ENCODE measurements at places on chromosomes 11 and 22.

- no peak for DNase-seq
Observed at GRCh38 chr11:20839231-20839630, 169.8 kb downstream of the NELL1 start.

DNA sequence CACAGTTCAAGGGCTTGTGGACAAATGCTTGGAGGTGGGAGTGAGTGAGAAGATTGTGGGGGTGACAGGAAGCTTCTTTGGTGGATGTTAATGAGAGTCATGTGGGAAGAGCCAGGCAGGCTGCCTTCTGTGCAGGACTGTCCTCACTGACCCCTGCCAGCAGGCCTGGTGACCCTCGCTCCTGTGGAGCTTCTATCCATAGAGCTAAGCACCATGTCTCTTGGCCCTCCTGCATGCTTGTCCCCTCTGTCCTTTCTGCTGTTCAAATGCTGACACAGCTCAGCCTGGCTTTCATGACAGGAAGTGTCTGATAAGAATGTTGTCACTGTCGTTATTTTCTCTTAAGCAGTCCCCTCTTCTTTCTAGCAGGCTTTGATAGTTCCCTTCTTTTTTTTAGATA lies 37.6 kb downstream of the NAT10 start:
- no peak for DNase-seq

DNA sequence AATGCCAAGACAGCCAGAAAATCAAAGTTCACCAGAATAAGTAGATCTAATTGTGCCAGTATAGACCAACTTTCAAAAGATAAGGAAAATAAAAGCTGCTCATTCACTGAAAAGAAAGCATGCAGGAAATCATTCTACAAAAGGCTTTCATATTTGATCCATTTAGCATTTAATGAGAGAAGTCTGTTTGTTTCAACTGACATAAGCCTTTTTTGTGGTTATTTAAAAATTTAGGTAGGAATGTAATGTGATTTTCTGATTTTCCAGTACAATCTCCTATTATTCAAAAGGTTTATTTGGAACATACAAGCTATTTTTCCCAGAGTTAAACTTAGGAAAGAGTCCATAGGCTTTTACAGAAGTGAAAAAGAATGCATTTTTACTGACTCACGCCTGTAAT lies 92.7 kb downstream of the SBF2 start:
- DNase-seq, result no peak

- DNase-seq, result no peak
Observed at GRCh38 chr22:30116362-30117117, 36.3 kb downstream of the HORMAD2 start.

DNA sequence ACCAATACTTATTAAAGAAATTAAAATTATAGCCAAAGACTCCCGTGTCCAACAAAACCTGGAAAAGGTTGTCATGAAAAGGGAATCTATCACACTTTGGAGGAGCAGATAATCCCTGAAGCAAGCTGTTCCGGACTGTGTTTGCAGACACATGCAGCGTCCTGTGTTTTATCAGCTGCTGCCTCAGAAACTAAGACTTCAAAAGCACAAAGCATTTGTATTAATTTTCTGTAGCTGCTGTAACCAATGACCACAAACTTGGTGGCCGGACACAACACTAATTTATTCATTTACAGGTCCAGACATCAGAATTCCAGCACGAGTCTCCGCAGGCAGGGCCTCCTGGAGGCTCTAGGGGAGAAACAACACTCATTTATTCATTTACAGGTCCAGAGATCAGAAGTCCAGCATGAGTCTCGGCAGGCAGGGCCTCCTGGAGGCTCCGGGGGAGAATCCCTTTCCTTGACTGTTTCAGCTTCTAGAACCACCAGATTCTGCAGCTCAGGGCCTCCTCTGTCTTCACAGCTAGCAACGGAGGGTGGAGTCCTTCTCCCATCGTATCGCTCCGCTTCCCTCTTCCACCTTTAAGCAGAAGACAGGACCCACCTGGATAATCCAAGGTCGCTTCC lies 465.3 kb downstream of the BRD1 start:
- DNase-seq, result no peak

- DNase-seq, result no peak
Observed at GRCh38 chr11:131350872-131351271, 19.5 kb upstream of the NTM start.

DNA sequence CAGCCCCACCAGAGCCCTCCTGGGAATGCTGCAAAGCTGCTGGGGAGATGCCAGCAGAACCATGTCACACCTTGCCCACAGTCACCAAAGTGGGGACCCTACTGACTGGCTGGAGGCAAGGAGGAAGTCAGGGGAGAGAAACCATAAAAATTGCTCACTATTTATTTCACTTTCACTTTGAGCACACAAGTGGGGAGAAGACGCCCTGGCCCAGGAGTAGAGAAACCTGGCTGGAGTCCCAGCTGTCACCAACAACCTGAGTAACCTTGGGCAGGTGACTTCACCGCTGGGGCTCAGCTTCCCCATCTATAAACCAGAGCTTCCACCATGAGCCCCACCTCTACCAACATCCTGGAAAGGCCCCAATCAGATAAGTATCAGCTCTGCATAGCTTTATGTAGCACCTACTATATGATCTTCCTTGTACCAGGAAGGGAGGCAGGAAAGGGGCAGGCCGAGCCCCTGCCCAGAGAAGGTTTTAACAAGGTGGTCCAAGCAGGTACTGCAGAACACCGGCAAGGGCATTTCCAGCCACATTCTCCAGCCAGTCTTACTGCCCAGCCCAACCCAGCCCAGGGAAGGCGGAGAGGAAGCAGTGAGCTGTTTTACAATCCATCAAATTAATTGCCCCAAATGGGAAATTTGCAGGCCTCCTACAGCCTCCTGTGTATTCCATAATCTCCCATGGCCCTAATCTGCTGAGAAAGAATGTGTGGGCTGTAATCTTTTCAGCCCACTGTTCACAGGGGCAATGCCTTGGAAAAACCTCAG lies 27.6 kb downstream of the PLEKHA7 start:
- peak; percentile 76 for DNase-seq

DNA sequence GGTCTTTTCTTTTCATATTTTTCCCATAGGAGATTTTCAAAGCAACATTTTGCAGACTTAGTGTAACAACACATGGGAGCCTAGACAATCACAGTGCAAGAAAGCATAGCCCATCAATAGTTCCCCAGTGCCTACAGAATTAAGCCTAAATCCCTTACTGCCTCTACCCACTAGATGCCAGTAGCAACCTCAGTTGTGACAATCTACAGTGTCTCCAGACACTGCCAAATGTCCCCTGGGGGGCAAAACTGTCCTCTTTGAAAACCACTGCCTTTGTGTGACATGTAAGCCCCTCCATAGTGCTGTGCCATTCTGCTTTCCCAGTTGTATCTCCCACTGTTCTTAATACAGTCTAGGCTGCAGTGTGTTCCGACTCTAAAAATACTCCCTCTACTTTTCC lies 1329.0 kb downstream of the LRRC4C start:
- no peak for DNase-seq

DNA sequence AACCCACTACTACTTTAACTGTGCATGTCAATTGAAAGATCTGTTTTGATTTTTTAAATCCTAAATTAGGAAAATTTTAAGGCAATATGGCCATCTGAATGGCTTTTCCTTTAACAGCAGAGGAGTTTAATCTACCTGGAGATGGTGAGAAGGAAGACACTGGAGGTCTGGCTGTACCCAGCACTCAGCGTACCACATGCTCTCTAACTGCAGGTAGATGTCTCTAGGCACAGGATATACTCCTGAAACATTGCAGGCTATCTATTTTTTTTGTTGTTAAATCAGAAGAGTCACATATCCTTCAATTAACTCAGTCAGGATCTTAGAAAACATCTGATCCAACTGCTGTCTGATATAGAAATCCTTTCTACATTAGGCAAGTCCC lies 17.3 kb upstream of the CASTOR1 start:
- no peak for DNase-seq

GRCh38 chr11:59866836-59867235 lies 549 bp upstream of the TCN1 start:
- no peak for DNase-seq

DNA sequence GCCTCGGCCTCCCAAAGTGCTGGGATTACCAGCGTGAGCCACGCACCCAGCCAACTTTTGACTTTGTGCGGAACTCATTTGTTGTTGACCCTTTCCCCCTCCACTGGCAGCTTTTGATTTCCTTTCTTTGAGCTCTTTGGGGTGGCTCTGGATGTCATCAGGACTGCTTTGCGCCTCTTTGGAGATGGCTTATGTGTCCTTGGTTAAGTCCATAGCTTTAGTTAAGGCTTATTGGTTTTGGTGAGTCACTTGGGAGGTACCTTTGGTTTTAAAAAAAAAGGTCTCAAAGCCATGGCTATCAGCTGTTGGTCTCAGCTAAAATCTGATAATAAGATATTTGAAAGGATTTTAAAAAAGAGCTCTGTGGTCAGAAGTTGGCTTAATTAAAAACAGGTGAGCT lies 5.1 kb upstream of the ARSA start:
- no peak for DNase-seq

- DNase-seq, result no peak
Observed at GRCh38 chr11:112172362-112172994, 2.8 kb upstream of the BCO2 start.

DNA sequence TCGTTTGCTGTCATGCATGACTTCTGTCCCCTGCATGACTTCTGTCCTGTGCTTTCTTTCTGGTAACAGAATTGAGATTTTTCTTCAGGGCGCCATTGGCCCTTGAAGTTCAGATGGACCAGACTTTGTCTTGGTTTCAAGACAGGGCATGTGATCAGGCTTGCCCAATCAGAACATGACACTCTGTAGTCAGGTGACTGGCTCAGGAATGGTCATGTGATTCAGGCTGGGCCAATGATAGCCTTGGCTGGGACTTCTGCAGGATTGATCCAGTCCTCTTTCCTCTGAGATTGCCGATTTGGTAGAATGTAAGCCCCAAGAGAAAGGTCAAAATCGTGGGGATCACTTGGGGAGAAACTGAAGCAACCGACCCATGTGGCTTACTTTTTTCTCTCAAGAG lies 90.5 kb upstream of the ALX4 start:
- no peak for DNase-seq

DNA sequence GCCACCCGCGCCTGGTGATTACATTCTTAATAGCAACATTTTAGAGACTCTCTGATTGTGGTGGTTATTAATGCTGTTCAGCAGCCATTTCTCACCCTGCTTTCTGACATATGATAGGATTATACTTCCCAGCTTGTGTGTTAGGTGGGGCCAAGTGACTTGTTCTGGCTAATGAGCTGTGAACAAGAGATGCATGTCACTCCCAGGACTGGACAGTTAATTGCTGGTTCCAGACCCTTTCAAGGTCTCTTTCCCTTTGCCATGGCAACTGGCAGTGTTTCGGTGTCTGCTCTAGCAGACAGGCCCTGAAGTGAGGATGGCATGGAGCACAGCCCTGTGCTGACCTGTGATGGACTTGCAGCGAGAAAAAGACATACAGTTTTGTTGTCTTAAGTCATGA lies 8.9 kb upstream of the PTPRJ start:
- DNase-seq, result no peak

DNA sequence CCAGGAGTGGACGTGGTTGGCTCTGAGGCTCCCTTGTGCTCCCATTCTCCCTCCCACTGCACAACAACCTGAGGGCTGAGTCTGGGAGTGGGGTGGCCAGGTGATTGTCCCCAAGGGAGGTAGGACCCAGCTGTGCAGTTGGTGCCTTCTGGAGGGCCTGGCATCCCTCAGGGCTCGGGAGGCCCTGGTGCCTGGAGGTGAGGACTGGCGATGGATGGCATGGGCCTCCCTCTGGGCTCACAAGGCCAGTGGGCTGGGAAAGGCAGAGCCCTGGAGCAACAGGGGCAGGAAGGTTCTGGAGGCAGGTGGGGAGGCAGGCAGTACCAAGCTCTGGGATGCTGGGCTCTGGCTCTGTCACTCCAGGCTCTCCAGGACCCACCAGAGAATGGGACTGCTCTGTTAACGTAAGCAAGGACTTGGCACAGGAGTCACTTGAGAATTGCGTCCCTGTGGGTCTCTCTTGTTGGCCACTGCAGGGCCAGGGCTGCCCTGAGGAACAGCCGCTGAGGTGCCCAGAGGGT lies 114.2 kb downstream of the KCNQ1OT1 start:
- peak; percentile 1 for DNase-seq

DNA sequence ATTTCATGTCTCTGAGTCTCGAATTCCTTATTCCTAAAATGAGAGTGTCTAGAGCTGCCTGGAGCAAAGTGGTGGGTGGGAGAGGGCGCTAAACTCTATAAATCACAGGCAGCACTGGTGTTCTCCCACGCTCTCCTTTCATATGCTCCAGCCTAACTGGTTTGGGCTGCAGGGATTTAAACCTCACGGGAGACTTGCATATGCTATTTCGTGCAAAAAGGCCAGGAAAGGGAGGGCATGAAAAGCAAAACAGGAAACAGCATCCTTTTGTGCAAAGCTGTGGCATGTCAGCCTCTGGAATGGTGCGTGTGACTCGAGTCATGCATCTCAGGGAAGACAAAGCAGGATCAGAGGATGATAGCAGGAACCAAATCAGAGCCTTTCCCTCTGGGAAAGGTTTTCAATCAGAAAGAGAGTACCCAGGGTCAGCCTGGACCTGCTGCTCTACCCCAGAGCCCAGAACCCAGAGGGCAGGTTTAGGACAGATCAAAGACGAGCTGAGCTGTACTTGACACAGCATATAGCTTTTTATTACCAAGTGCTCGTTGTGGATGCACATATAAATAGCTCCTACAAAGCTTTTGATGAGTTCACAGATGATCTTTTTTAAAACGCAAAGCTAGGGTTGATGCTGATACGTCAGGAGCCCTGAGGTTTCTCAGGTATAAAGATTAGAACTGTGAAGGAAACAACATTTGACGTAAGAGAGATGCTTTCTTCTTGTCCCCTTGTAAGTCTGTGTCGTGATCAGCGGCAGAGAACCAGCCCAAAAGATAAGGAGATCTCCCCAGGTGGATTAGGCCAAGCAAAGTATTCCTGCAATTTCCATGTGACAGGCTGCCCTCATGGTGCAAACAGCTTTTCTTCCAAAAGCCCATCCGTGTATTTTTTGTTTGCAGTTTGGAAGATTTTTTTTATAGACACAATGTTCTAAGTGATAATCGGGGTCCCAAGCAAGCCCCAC lies 46.2 kb upstream of the YWHAH start:
- DNase-seq, result no peak

DNA sequence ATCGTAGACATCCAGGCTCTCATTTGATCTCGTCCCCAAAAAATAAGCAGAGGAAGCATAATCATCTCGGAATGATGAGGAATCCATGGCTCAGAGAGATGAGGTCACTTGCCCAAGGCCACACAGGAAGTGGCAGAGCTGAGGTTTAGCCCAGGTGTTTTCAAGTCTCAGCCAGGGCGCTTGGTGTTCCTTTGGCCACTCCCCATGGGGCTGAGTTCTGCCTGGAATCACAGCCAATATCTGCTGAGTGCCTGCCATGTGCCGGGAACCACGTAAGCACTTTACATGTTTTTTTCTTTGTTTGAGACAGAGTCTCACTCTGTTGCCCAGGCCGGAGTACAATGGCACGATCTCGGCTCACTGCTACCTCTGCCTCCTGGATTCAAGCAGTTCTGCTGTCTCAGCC lies 29.5 kb upstream of the MYH9 start:
- no peak for DNase-seq
